ENCODE measurements at places on chromosomes 2 and 18.

DNA sequence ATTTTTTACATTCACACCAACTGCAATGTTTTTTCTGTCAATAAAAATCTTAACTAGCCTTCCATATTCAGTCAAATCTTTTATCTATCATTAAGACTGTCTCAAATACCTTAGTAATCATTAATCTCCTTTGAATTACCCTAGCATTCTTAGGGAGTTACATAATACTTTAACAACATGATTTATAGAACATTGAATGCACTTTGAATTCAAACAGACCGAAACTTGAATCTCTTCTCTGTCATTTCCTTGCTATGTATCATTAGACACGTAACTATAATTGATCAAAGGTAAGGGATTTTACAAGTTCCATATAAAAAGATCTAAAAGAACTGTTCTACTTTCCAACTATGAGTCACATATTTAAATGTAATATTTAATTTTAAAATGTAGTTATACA, 330.9 kb downstream of the RIT2 start:
- no peak for DNase-seq

- no peak for DNase-seq
Observed at GRCh38 chr2:177064422-177064821, 148.2 kb upstream of the HNRNPA3 start.

DNA sequence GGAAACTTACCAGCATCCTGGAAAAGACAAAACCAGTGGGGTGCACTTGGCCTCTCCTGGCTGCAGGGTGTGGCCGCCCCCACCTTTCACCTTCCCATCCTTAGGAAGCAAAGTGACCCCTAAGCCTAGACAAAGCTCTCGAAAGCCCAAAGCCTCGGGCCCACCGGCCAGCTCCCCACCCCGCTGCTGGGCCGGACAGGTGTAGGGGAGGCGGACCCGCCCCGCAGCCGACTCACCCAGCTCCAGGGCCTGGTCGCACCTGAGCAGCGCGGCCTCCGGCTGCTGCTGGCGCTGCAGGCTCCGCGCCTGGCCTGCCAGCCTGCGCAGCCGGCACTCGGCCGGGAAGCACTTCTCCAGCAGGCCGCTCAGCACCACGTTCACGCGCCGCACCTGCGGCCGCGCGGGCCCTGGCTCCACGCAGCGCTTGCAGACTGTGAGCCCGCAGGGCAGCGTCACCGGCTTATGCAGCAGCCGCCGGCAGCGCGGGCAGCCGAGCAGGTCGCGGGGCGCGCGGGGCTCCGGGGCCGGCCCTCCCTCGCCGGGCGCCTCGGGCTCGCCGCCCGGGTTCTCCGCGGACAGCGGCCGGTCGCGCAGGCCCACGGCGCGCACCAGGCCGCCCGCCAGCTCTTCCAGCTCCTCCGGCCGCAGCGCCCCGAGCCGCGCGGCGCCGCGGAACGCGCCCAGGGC, 979 bp downstream of the LONRF2 start:
- no peak for DNase-seq

- DNase-seq: no peak
Observed at GRCh38 chr2:64932371-64933216, 56.6 kb upstream of the SLC1A4 start.

GRCh38 chr18:12068950-12069320, 24.7 kb upstream of the ANKRD62 start:
- no peak for DNase-seq

- no peak for DNase-seq
Observed at GRCh38 chr2:8224347-8225190, 457.3 kb upstream of the ID2 start.

- no peak for DNase-seq
Observed at GRCh38 chr2:78564666-78565065, 460.8 kb upstream of the REG3G start.

GRCh38 chr2:88307817-88308216, 137.7 kb downstream of the THNSL2 start:
- DNase-seq: no peak

DNA sequence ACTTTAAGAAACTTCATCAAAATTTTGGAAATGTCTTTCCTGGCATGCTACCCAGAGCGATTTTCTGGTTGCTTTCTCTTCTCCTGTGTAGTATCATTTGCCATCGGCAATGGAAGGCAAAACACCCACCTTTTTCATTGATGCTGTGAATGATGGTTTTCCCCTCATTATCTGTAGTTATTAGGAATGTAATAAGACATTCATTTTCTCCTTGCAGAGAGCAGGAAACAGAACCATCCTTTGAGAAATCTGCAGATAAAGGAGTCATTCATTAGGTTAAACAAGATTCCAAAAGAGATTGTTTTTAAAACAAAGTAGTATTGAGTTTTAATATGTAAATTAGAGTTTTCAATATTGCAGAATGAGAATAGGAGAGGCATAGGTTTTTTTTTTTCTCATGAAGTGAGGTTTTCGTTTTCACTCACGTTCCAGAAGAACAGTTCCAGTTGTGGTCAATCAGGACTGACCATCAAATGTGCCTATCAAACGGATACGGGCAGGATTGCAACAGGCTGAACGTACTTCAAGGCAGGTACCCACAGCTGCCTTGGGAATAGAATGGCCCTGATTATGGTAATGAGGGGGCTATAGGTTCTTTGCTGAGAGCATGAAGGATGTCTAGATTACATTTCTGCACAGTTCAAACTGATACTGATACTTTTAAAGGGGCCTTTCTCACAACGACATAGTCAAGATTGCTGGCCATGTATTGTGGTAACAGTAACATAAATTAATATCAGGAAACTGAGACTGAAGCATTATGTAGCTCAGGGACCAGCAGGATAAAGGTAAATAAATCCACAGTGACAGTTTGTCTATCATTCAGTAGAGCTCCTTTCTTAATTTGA, 49.8 kb upstream of the PLA2R1 start:
- no peak for DNase-seq

GRCh38 chr2:12910431-12910830, 193.7 kb downstream of the TRIB2 start:
- DNase-seq: no peak

DNA sequence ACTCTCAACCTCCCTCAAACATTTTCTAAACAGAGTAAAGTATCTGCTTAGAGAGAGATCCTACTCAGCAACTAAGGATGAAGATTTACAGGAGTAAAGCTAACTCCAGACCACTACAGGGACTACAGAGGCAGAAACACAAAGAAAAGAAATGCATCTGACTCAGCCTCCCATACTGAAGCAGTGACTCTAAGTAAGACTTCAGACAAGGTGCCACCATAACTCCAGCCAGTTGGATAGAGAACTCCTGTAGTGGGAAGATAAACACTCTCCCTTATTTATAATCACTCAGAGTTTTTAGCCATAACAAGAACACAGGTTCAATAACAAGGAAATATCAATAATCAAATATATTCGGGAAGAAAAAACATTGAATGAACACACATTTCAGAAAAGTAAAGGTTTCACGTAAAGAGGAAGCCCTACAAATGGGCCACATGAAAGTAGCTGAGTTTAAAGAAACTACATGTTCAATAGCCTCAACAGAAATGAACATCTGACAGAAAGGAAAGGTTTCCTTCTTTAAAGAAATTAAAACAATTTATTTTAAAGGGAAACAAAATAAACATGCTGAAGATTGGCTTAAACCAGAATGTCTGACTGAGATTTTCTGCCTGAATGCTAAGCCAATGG, 519.9 kb downstream of the KCNJ3 start:
- DNase-seq: no peak

- DNase-seq: no peak
Observed at GRCh38 chr18:58934356-58934755, 69.7 kb downstream of the ZNF532 start.

DNA sequence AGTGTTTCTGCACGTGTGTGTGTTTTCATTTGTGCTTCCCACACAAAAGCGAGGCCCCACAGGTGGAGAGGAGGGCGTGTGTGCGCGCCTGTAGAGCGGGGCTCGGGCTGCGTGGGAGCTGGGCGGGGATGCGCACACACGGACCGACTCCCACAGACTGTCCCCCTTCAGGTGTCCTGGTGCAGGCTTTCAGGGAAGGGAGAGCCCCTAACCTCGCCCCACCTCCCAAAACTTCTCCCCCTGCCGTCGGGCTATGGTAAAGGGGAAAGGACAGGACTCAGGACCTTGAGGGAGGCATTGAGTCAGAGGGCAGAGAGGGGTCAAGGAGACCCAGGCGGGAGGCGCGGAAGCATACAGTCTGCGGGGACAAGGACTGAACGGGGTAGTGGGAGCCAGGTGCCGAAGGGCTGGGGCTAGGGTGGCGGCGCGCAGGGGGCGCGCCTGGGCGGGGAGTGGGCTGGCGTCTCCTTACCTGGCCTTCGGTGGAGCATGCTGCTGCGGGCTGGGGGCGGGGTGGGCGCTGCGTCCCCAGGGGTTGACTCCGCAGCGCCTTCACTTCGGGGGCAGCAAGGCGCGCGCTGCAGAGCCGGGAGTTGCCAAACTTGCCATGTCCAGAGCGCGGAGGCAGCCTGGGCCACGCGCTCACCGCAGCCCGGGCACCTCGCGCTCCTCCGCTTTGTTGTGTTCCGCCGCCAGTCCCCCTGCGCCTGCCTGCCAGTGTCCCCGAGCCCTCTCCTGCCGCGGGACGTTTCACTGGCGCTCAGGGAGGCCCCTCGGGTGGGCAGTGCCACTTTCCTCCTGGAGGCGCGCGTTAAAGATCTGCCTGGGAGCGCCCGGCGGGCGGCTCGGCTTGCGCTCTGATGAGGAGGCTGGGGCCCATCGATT, 302.0 kb downstream of the NCKAP5 start:
- DNase-seq: no peak

- no peak for DNase-seq
Observed at GRCh38 chr2:164028814-164029534, 293.2 kb upstream of the FIGN start.

GRCh38 chr2:216888887-216889622, 29.2 kb upstream of the TNP1 start:
- DNase-seq: no peak

DNA sequence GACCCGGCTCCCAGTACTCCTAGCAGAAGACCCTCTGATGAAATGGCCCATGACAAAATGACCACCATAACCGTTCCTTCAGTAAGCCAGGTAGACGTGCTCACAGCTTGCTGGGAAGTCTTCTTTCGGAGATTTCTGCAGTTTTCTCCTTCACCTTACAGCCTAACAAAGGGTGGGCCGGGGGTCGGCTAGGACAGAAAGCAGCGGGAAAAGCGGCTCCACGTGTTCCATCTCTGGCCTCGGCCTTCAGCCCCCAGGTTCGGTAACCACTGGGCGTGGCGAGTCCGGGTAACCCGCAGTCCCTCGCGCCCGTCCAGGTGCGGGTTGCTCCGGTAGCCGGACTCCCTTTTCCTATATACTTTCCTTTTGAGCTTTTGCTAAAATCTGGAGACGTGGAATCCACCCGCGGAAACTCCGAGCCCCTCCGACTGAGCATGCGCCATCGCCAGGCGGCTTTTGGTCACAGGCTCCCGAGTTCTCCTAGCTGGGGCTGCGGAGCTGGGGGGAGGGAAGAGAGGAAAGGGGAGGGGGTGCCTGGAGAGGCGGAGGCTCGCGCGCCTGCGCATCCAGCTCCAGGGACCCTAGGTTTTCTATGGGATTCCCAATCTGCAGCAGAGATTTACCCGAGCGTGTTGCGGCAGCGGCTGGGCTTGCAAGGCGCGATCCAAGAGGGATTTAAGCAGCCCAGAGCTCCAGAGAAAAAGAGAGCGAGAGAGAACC, at the start of gene VSNL1:
Gene VSNL1, plus strand, starts transcription at position 604 of the 720 bp plus-strand sequence. CDS start 51,379 bp downstream, outside the sequence.
- no peak for DNase-seq

DNA sequence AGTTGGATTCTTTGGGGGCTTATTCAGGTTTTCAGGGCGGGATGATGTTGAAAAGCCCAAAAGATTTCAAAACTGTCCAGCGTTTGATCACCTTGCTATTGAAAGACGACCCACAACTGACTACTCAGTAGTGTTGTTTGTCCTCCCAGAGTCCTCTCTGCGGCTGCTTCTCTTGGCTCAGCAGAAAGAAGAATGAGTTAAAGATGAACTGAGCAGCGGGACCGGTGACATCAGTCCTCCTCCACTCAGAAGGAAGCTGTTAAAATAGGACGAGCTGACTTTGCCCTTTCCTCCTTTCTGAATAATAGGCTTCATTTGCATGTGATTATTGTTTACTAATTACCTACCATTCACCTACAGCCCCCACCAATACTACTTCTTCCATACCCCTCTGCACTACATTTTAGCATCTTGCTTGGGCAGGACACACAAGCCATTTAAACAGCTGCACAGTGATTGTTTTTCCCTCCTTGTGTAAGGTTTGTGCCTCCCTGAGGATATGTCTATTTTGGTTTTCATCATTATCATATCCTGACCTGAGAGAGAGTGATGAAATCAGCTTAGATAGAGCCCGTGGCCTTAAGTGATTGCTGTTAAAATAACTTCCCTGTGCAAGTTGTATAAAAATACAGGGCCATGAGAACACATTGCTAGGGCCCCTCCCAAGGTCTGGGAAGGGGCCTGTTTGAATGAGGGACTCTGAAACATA, 261.8 kb downstream of the FHOD3 start:
- no peak for DNase-seq

DNA sequence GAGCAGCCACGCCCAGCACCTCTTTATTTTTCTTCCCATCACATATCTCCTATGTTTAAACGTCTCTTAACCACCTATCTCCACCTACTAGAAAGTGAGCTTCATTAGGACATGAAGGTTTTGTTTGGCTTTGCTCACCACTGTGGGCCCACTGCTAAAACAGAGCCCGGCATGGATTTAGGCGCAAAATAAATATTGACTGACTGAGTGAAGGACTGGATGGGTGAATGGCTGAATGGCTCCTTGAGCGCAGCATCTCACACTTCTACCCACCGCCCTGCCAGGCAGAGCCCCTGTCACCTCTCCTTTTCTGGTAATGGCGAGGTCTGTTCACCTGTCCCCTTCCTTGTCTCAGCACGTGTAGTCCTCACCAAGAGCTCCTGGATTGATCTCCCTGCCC, 10.1 kb downstream of the CAPG start:
- DNase-seq: no peak

All from stimulated activated CD8-positive, alpha-beta memory T cell treated with anti-CD3 and anti-CD28 coated beads, Interleukin-7, amount 100 ng/mL, for 4 hours (primary cell).